ENCODE measurements at places on chromosomes 6 and 20.

GRCh38 chr6:14876778-14877613, 368.9 kb upstream of the JARID2 start:
- no peak for DNase-seq

GRCh38 chr20:59120491-59120890, 43.1 kb upstream of the ZNF831 start:
- DNase-seq = no peak

- DNase-seq = no peak
Measured at GRCh38 chr6:44723439-44724197, 336.1 kb downstream of the CDC5L start.

- DNase-seq = no peak
Measured at GRCh38 chr6:143637691-143638090, 40.1 kb upstream of the PHACTR2 start.

- DNase-seq = no peak
Measured at GRCh38 chr6:50681213-50681824, 32.0 kb upstream of the TFAP2D start.

DNA sequence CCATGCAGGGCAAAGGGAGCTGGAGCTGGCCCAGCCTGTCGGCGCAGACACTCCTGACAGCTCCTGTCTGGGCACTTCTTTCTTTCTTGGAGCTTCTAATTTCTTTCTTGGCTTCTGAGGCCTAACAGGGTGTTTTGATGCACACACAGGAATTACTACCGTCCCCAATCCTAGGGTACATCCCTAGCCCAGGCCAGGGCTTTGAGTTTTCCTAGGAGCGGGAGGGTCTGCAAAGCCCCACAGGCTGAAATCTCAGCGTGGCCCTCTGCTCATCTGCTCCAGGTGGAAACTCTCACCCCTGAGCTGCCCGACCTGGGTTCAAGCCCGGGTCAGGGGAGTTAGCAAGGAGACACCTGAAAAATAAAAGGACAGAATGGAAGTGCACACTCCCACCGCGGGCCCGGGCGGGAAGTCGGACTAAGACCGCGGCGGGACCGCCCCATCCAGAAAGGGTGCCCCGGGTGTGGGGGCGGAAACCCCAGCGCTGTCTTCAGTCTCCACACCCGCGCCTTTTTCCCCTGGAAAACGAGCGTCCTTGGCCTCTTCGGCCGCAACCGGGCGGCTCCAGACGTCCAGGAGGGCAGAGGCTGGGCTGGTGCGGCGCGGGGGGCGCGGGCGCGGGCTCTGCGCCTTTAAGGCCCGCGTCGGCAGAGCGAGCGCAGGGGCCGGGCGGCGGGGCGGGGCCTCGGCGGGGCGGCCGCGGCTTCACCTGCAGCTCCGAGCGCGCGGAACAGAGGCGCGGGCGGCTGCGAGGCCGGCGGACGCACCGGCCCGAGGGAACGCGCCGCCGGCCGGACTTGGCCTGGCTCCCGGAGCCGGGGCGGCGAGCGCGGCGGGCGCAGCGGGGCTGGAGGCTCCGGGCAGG, at the start of gene CDH4:
TSS of gene CDH4 (plus strand) at position 733 of the 865 bp plus-strand sequence.
- DNase-seq = no peak

GRCh38 chr6:103154779-103155572, 1704.7 kb downstream of the HACE1 start:
- DNase-seq = no peak

- DNase-seq = no peak
Measured at GRCh38 chr6:53539561-53539960, 5.3 kb downstream of the GCLC start.

DNA sequence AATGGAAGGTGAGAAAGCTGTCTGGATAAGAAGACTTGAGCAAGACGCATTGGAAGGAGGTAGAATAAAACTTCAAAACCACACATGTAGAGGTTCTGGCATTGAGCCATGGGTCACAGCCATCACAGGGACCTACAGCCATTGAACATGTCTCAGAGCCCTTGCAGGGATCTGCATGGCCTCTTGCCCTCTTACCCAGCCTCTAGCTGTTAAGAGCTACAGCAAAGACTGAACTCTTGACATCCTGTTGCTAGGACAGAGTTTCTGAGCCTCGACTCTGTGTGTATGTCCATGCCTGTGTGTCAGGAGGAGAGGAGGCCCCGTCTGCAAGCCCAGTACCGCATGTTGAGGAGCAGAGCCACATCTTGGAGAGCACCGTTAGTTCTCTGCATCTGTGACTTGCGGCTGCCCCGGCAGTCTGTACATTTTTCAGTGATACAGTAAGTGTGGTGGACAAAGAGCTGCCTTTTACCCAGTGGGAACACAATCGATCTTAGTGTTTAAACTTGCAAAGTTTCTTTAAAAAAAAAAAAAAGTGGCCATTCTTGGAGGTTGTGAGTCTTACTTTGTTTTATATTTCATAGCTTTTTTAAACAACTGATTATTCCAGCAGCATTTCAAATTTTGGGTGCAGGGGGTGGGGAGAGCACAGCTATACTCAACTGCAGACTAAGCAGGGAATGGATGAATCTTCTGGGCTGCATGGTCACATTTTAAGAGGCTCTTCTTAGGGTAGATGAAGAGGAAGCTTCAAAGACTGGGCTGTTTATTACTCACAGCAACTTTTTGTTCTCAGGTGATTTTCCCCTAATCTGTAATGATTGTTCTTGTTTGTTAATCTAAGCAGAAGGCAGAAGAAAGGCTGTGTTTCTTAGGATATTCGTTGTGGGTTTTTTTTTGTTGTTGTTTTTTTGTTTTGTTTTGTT, 88.5 kb downstream of the TBC1D7 start:
- DNase-seq = no peak

GRCh38 chr6:112886415-112886814, 539.3 kb downstream of the RFPL4B start:
- no peak for DNase-seq

DNA sequence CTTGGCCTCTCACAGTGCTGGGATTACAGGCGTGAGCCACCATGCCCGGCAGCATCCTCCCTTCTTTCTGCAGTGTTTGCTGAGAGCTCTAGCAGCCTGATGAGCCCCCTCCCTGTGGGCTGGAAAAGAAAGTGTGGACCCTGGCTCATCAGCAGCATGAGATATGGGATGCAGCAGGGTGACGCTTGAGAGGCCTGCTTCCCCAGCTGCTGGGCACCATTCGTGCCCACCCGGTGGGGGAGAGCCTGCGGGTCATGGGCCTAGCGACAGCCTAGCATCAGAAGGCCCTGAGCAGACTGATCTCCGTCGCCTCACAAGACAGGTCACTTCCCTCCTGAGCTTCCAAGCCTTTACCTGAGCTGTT, 16.0 kb upstream of the CCDC167 start:
- DNase-seq = no peak

- no peak for DNase-seq
Measured at GRCh38 chr6:113968472-113968871, 2.5 kb downstream of the HDAC2 start.

- no peak for DNase-seq
Measured at GRCh38 chr6:46510651-46511050, 19.4 kb upstream of the RCAN2 start.

GRCh38 chr20:6868861-6869260, 101.4 kb downstream of the BMP2 start:
- DNase-seq = no peak

DNA sequence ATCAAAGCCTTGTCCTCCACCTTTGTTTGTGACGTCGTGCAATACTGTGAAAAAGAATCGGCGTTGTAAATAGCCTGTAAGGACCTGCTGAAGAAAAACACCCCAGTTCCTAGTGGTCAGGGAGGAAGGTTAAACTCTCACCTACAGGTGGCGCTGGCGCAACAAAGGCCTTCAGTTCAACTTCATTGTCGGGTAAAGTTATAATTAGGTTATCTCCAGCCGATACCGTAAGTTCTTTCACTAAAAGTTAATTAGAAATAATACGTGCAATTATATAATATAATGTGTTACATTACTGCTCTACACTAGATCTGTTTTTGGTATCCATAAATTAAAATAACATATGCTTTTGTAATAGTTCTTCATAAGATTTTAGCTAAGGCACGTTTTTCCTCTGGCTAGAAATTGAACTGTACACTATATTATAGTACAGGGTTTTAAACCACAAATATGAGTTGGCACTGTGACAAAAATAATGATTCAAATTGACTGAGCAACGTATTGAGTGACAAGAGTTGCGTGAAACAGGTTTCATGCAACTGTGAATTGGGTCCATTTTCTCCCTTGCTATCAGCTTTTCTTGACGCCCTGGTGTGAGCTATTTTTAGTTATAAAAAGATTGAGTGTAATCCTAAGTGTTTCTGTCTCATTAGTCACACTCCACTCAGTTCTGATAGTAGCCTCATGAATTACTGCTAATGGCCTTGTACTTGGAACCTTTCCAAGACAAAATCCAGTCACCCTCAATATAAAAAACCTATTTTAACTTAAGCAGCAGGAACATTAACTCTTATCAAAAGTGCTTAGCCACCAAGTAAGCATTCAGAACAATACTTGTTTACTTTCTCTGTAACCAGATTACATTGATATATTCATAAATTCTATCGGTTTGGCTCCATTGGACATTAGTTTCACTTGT, 62.3 kb downstream of the KIAA0319 start:
- peak; percentile 76 for DNase-seq

GRCh38 chr6:43873806-43874714, 104.0 kb downstream of the VEGFA start:
- no peak for DNase-seq

- DNase-seq = no peak
Measured at GRCh38 chr6:134034961-134035822, 17.2 kb downstream of the SLC2A12 start.

- no peak for DNase-seq
Measured at GRCh38 chr6:43923376-43924221, 153.6 kb downstream of the VEGFA start.

DNA sequence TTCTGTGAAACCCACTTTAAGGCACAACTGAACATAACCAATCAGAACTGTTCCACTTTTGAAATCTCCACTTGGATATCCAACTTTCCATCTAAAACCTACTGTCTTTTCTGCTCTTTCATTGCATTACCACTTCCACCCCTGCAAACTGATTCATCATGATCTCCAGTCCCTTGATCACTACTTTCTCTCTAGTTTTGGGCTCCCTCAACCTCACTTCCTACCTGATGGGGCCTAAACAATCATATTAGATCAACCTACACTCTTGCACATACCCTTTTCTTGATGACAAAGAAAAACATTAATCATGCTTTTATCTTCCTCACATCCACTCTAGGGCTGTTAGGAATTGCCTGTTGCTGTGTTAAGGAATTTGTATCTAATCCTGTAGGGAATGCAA, 137.6 kb downstream of the PDSS2 start:
- DNase-seq = no peak

- no peak for DNase-seq
Measured at GRCh38 chr6:127210725-127211124, 55.9 kb upstream of the RNF146 start.

- DNase-seq = no peak
Measured at GRCh38 chr6:62614442-62614841, 328.4 kb upstream of the KHDRBS2 start.

- no peak for DNase-seq
Measured at GRCh38 chr6:167687116-167687725, 139.5 kb upstream of the AFDN start.

DNA sequence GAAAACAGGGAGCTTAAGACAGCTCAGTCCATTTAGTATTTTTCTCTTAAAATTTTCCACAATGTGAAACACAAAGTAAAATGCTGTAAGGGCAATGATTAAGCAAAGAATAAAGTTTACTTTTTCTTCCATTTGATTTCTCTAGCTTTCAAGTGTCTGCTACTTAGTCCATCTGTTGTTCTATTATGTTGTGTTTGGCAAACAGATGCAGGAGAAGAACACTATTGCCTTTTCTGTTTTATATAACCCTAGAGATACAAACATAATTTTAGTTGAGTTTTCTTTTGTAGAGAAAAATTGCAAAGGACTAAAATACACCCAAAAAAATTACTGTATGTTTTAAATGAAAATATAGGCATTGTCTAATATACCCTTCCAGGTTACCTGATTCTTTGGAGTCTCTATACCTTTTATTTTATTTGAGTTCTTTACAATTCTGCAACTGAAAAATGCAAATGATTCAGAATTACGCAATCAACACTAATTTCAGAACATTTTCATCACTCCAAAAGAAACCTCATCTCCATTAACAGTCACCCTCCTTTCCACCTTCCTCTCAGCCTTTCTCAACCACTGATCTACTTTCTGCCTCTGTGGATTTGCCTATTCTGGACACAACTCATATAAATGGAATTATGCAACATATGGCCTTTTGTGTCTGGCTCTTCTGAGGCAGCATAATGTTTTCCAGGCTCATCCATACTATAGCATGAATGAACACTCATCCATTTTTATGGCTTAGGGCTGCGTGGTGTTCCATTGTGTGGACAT, 96.9 kb downstream of the MKKS start:
- DNase-seq = no peak

- DNase-seq = no peak
Measured at GRCh38 chr6:129519750-129520149, 190.2 kb downstream of the ARHGAP18 start.

GRCh38 chr6:118881440-118882313, 12.3 kb upstream of the ASF1A start:
- DNase-seq = no peak

DNA sequence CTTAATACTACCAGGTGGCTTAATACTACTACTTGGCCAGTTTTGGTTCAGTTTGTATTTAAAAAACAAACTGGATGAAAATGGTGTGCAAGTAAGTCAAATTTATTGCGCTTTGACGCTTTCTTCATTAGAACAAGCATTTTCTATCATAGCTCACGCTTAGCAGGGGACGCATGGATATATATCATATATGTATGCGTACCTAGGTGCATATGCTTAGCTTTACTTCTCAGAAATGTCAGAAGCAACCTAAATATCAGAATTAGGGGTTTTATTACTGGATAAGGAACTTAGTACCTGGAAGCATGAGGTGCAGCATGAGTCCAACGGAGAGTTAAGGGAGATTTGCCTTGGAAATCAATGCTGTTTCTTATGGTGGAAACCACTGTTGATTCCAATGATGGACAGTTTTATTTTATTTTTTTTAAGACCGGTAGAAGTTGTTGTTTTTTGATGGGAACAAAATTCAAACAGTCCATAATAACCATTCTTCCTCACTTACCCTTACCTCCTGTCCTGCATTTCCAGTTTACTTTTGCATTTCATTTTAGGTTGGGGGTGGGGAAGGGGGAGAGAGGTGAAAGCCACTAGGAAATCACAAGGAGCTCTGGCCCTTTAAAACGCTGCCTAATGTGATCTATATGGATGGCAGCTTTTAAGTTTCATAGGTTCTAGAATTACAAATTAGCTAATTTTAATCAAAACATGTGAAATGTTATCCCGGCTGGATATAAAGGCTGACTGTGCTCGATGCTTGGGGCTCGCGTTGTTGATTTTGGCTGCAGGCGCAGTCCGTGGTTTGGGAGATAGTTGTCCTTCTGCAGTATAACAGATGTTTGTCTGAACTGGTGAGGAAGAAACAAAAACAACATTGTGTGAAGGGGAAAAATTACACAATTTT, 2.1 kb downstream of the SOBP start:
- DNase-seq = no peak
